Activated B cell treated with CpG ODN at 0.5 μM for 24 hours (primary cell): ENCODE measurements at places on chromosomes 3 and 15.

DNA sequence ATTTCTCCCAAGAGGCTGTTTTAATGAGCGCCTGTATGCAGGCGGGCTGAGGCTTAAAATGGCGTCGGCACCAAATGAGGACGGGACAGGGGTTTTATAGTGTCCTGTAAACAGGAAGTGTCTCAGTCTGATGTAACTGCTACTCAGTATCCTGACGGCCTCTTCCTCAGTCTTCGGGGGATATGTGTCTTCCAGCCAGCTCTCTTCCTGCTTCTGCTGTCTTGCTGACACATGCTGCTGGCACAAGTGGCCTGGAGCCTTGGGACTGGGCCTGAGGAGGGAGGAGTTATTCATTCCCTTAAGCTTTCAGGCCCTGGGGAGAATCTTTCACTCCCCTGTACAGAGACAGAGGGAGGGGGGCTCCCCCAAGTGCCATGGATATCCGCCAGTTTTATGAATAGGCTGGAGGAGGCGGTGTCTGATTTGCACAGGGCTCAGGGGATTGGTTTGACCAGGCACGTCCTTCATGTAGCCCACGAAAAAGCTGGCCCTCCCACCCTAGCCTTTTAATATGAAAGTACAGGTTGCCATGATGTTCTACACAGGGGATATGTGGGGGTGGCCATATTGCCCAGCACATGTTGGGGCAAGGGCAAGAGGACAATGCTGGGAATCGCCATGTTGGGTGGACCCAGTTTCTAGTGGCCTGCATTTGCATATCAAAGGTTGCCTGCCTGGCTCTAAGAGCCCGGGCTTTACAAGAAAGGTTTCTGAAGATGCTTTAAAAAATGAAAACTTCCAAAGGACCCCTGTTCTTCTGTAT lies 19.9 kb downstream of the NDUFB4 start:
- no peak overlapping the region for H3K4me3 ChIP-seq
- peaks cover 8% of the 10 kb centered on the region for H3K27me3 ChIP-seq

GRCh38 chr3:106566277-106566676 lies 697.5 kb upstream of the CBLB start:
- H3K4me1 ChIP-seq: peaks cover 5% of the 10 kb centered on the region
- H3K27ac ChIP-seq: no peak overlapping the region
- DNase-seq: no peak

DNA sequence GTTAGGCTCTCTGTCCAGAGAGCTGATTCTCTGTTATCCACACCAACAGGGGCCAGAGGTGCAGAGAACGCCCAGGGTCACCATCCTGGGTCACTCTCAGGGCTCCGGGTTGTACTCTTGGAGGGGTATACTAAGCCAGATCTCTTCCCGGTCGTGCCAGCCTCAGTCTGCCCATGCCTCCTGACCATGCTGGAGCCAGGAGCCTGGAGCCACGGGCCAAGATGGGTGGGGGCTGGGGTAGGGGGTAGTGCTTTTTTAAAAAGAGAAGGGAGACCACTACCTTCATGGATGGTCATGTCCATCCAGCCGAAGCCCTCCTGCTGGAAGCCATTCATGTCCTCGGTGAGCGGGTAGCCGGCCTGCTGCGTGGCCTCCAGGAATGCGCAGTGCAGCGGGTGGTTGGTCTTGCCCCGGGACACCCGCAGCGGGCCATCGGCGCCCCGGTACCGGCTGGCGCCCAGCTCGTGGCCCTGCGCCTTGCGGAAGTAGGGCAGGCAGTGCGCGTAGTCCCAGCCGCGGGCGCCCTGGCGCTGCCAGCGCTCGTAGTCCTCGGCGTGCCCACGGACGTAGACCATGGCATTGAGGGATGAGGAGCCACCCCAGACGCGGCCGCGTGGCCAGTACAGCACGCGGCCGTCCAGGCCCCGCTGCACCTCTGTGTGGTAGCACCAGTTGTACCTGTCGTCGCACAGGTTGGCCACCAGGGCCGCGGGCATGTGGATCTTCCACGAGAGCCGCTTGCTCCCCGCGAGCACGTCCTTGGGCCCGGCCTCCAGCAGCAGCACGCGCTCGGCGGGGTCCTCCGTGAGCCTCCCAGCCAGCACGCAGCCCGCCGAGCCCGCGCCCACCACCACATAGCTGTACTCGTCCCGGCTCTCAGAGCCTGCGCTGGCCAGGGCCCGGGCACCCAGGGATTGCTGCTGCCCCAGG lies 22.9 kb downstream of the CHDH start:
- no peaks in the 10 kb centered on the region for H3K27me3 ChIP-seq
- no peak overlapping the region for H3K4me3 ChIP-seq
- no peaks in the 10 kb centered on the region for H3K36me3 ChIP-seq
- H3K4me1 ChIP-seq: no peaks in the 10 kb centered on the region

GRCh38 chr3:24352893-24353553 lies 141.6 kb downstream of the THRB start:
- no peaks in the 10 kb centered on the region for H3K36me3 ChIP-seq
- H3K27me3 ChIP-seq: peaks cover 3% of the 10 kb centered on the region
- no peak overlapping the region for H3K4me3 ChIP-seq
- DNase-seq: no peak
- no peaks in the 10 kb centered on the region for H3K4me1 ChIP-seq

DNA sequence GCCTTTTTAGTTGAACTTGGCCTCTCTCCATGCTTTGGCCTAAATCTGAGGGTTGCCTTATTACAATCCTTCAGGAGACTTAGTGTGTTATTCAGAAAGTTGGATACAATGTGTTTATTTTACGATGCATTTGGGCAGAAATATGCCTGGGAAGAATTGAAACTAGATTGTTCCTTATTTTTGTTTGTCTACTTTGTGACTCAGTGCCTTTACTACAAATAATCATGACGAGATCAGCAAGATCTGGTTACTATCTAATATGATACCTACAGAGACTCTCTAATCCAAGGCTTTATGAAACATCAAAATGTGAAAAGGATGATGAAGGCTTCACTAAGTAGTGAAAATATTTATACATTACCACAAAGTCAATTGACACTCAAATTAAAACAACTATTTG lies 82.2 kb downstream of the RBMS3 start:
- H3K27me3 ChIP-seq: no peaks in the 10 kb centered on the region
- no peak overlapping the region for H3K27ac ChIP-seq
- no peaks in the 10 kb centered on the region for H3K36me3 ChIP-seq
- H3K4me1 ChIP-seq: no peaks in the 10 kb centered on the region
